Activated naive CD8-positive, alpha-beta T cell treated with anti-CD3 and anti-CD28 coated beads for 36 hours (primary cell): ENCODE measurements at places on chromosomes 3 and 15.

DNA sequence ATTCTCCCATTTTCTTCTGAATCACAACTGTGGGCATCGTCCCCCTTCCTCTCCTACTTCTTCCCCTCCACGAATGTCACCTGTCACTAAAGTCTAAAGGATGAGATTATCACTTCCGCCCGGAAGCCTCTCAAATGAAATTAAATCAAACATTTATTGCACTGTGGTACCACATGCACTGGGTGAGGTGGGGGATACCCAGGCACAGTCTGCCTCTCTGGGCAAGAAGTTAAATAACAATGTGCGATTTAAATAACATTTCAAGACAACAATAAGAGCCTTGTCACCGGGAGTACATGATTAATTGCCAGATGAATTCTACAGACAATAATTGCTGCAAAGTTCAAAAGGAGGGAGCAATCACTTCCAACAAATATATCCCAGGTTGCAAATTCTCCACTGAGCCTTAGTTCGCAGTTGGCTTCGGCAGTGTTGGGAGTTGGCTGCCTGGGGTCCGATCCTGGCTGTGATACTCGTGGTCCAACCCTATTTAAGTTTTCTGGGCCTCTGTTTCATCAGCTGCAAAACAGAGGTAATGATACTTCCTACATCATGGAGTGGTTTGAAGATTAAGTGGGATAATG, 77.7 kb downstream of the FOXP1 start:
- no peak for DNase-seq

- no peak for DNase-seq
Observed at GRCh38 chr3:97899331-97899730, 72.9 kb downstream of the RIOX2 start.

DNA sequence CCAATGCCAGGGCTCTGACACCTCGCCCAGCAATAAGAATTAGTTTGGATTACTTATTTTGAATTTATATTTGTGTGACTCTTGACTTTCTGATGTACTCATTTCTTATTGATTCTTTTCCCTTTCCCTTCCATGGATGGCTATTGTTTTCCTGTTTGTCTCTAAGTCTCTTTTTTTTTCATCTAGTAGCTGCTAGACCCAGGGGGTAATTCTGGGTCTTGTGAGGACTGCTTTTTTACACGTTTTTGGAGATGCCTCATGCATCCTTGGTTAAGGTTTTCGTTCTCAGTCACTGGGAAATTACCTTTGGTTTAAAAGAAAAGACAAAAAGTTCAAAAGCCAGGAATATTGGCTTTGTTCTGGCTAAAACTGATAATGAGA, 70.2 kb upstream of the STRIT1 start:
- no peak for DNase-seq

GRCh38 chr3:42905740-42906069, 237 bp upstream of the ZNF662 start:
- no peak for DNase-seq

GRCh38 chr15:38642689-38643270, 78.2 kb upstream of the RASGRP1 start:
- DNase-seq: no peak

DNA sequence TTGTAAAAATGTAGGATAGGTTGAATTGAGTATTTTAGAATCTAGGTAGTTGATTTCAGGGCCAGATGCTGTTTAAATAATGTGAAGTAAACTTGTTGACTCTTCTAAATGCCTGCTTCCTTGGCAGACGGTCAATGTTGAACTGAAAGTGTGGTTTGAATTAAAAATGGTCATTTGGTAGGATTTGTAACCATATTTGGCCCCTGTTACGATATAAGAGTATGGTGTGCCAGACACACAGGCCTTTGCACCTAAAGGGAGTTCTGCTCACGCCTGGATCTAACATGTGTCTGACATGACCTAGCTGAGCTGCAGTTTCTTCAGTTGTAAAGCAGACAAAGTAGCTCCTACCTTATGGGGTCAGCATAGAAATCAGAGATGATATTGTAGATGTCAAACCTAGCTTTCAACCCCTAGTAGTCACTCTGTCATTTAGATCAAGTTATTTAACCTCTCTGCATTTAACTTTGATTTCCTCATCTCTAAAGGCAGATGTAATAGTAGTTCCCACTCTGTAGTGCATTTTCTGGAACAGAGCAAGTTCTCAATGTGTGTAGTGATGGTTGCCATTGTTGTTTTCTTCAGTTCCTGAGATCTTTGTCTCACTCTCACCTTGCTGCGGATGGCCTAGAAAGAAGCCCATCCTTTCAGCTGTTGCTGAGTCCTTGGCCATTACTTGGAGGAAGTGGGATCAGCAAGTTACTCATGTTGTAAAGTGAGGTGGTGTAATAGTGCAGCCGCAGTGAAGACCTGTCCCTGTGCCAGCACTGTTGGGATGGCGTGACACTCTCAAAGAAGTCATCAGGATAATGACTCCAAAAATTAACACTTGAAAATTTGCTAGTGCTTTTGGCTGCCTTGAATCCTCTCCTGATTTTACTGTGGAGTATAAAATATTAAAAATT, 90.2 kb downstream of the GHSR start:
- no peak for DNase-seq

GRCh38 chr3:51966922-51967383, 301 bp downstream of the PCBP4 start:
- no peak for DNase-seq

- DNase-seq: no peak
Observed at GRCh38 chr15:38042707-38043445, 108.4 kb downstream of the TMCO5A start.

DNA sequence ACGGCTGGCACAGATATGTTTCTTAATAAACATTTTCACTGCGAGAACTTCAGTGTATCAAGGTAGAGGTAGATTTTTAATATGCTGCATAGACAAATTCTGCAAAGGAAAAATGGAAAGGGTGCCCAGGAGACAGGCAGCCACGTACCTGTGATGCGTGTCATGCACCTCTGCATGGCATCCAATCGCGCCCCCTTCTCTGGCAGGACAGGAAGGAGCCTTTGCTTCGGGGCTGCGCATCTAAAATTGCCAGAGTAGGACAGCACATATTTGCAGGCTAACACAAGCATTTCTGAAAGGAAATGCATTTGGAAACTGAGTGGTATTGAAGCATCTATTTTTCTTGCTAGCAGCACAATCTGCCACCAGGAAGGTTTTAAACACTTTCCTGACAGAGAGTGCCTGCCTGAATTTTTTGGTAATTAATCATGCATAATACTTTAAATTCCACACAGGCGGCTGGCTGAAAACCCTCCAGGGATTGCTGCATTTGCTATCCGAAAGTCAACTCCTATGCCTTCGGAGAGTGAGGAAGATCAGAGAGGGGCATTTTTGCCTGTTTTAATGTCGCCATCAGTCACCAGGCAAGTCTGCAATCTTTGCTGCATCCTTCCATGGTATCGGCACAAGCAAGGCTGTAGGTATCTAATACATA, 165.1 kb upstream of the ATP10A start:
- DNase-seq: no peak

- DNase-seq: no peak
Observed at GRCh38 chr3:67044295-67044694, 46.2 kb downstream of the KBTBD8 start.

DNA sequence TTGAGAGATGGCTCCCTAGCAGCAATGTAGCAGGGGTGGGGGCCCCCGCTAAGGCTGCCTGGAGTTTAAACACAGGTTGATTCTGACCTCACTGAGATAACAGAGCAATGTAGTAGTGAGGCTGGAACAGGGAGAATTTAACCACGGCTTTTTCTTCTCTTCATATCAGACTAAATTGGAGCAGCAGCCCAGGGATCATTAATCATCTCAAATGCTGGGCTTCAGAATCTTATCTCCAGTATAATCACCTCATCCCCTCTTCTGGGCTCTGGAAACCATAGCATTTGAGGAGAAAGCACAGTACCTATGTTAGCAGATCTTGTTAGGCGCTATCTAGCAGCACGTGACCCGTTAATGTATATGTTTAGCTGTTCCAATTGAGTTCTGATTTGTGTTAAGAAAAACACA, 25.4 kb upstream of the DET1 start:
- no peak for DNase-seq

GRCh38 chr3:60308808-60309207, 942.4 kb downstream of the FHIT start:
- DNase-seq: no peak

- no peak for DNase-seq
Observed at GRCh38 chr15:74170071-74170844, 3.3 kb upstream of the ISLR start.

DNA sequence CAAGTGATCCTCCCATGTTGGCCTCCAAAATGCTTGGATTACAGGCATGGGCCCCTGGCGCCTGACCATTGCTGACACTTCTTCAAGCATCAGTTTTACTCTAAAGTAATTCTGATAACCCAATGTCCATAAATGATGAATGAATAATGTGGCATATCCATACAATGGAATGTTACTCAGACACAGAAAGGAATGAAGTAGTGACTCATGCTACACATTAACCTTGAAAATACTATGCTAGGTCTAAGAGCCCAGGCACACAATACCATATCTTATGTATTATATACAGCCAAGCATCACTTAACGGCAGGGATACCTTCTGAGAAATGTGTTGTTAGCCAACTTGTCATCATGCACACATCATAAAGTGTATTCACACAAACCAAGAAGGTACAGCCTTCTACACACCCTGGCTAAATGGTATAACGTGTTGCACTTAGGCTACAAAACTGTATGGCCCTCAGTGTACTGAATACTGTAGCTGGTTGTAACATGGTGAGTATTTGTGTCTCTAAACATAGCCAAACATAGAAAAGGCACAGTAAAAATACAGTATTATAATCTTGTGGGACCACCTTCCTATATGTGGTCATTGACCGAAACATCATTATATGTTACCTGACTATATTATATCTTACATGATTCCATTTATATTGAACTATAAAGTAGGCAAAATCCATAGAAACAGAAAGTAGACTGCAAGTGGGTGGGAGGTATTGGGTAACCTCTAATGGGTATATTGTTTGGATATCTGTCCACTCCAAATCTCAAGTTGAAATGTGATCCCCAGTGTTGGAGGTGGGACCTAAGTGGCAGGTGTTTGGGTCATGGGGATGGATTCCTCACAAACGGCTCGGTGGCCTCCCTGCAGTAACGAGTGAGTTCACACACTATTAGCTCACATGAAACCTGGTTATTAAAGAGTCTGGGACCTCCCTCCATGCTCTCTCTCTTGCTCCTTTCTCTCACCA, 31.4 kb downstream of the MKRN2 start:
- DNase-seq: no peak

- DNase-seq: no peak
Observed at GRCh38 chr15:36278219-36278618, 301.2 kb upstream of the CDIN1 start.

- DNase-seq: no peak
Observed at GRCh38 chr3:71120012-71120411, 463.5 kb downstream of the FOXP1 start.

GRCh38 chr3:66259566-66260255, 38.9 kb downstream of the SLC25A26 start:
- DNase-seq: no peak

- no peak for DNase-seq
Observed at GRCh38 chr15:79341396-79341795, 30.5 kb downstream of the TMED3 start.

GRCh38 chr3:45425237-45425933, 37.0 kb downstream of the LARS2 start:
- DNase-seq: no peak

GRCh38 chr15:58393241-58393662, 38.5 kb upstream of the LIPC start:
- DNase-seq: no peak

- DNase-seq: no peak
Observed at GRCh38 chr3:23435318-23435717, 232.2 kb downstream of the UBE2E2 start.

DNA sequence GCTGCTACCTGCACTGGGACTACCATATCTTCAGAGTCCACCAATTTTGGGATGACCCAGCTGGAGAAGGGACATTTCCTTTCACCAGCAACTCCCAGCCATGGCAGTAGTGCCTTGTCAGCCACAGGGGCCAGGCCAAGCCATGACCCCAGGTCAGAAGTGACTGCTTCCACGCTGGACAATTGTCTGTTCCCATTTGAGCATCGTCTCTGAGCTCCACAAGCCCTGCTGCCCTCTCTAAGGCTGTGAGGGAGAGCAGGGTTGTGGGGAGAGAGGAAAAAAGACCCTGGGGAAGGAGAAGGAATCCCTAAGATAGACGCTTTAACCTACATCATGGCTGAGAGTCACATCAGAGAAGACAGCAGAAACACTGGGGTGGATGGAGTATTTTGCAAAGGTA, 7.4 kb upstream of the RARRES1 start:
- no peak for DNase-seq

DNA sequence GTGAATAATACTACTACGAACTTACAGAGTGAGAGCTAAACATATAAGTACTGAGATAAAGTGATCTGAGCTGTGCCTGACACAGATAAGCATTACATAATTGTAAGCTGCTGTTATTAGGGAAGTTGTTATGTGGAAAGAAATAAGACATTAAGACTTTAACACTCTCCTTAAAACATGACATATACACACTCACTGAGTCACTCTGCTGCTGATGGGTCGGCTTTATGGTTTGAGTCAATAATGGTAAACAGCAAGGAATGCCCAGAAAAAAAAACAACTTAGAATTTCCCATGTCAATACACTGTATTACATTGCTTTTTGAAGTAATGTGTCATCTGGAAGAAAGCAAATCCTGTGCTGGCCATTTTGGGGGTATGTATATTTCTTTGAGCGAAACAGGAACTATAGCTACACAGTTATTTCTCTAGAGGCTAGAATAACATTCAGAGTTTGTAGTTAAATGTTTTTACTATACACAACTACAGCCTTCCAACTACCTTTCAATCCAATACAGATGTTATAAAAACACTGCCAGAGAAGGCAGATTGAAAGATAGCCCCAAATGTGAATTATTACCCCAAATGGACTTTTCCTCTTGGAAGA, 22.8 kb upstream of the SPRED1 start:
- DNase-seq: no peak

DNA sequence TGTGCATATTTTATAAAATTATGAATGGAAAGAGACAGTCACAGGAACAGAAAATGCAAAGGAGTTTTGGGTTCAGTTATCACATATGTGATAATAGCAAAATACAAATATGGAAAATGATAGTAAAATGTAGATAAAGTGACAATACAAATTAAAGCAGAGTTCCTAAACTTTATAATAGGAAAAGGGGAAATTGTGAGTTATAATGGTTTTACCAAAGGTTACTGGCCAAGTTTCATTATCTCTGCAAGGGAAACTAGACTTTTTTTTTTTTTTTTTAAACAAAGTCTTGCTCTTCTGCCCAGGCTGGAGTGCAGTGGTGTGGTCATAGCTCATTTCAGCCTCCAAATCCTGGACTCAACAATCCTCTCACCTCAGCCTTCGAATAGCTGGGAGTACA, 228.7 kb upstream of the CGNL1 start:
- no peak for DNase-seq

- no peak for DNase-seq
Observed at GRCh38 chr3:19248767-19249166, 100.5 kb downstream of the KCNH8 start.

- no peak for DNase-seq
Observed at GRCh38 chr3:13727890-13728289, 152.0 kb downstream of the WNT7A start.

- DNase-seq: no peak
Observed at GRCh38 chr3:85483986-85484385, 525.2 kb downstream of the CADM2 start.
